ENCODE measurements at places on chromosomes 11 and 22.
A peak's percentile ranks its signal among the peaks of the same experiment; 100 is the strongest.

GRCh38 chr11:27700351-27701301 is at the start of gene BDNF:
Gene BDNF, minus strand, starts transcription at chr11:27700455. Its CDS starts 41,891 bp downstream, at chr11:27658564.
- no peak for DNase-seq

GRCh38 chr22:35554297-35554845 is 13.7 kb downstream of the RASD2 start:
- no peak for DNase-seq

- DNase-seq: no peak
Observed at GRCh38 chr11:111305162-111305802, 6.9 kb downstream of the POU2AF3 start.

DNA sequence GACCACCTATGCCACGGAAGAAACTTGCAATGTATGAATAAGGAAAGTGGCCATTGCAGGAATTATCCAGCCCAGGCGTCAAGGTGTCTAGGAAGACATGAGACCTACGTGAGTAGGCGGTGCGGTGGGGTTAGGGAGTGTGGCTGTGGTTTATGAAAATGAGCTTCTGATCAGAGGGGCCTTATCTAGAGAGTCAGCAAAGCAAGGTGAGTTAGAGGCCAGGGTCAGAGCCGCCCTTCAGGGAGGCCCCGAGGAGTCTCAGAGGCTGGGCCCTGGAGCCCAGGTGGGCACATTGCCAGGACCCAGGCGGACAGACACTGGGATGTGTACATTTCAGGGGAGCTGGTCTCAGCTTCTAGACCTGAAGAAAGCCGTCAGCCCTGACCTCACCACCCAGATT is 13.8 kb upstream of the LINC01488 start:
- no peak for DNase-seq

DNA sequence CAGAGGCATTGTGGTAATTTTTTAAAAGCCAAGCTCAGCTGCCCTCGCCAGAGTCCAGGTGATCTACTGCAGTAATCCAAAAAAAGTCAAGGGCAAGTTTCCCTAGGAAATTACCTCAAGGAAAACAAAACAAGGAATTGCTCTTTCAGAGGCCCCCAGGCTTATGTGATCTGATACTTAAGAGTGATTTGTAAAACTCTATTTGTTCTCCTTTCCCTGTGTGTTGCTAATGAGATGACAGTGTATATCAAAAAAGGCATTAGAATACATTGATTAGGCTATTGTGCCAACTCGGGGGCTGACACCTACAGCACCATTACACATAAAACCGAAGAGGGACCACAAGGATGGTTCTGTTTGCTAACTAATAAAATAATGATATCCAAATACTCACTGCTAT is 44.5 kb upstream of the CHRM4 start:
- no peak for DNase-seq

GRCh38 chr11:36605221-36606216 is 7.5 kb upstream of the RAG2 start:
- DNase-seq: no peak

GRCh38 chr11:63738720-63739360 is 29.7 kb downstream of the ZFTA start:
- DNase-seq: peak; percentile 51

DNA sequence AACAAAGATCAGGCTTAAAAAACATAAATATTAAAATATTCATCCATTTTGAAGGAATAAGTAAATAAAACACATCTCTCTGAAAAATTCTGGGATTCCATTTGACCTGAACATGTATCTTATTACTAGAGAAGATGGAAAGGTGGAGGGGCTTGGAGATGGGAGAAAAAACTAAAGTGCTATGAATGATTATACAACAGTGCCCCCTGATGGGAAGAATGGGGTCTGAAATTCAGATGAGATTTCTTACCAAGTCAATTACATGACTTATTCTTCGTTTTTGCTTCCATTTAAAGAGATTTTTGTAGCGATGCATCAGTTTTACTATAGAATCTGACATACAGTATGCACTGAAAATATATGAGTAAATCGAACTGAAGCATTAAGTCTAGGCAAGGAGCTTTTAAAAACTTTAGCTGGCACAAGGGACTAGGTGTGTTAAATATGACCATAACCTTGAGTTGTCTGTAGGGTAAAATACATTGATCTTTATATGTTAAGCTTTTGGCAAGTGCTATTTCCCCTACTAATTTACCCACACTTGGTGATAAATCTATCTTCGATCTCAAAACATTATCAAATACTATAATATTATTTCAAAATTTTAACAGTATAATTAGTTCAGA is 718.8 kb downstream of the CNTN5 start:
- no peak for DNase-seq

DNA sequence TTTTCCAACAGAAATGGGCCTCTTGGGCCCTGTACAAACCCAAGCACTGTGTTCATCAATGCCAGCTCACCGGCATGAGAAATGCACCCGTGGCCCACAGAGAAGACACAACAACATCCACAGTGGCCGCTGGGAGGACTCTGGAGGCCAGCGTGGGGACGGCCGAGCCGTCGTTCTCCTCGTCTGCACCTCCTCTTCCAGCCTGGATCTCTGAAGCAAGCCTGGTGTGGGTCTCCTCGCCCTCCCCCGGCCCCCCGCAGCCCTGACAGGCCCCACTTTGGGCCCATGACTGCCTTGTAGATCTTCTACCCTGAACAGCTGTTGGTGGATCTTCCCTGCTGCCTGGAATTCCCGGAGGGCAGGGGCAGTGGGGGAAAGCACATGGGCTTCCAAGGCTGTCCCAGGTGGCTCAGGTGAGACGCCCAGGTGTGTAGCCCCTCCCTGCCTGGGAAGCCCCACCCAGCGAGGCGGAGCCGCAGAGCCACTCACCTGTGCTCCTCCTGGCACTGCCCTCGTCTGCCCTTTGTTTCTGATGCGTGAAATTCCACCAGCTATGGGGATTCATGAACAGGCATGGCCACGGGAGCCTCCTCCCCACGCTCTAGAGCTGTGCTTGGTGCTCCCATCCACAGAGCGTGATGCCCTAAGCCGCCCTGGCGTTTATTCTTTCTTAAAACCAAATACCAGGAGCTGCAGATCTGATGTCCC is 225.9 kb downstream of the BRD1 start:
- no peak for DNase-seq

DNA sequence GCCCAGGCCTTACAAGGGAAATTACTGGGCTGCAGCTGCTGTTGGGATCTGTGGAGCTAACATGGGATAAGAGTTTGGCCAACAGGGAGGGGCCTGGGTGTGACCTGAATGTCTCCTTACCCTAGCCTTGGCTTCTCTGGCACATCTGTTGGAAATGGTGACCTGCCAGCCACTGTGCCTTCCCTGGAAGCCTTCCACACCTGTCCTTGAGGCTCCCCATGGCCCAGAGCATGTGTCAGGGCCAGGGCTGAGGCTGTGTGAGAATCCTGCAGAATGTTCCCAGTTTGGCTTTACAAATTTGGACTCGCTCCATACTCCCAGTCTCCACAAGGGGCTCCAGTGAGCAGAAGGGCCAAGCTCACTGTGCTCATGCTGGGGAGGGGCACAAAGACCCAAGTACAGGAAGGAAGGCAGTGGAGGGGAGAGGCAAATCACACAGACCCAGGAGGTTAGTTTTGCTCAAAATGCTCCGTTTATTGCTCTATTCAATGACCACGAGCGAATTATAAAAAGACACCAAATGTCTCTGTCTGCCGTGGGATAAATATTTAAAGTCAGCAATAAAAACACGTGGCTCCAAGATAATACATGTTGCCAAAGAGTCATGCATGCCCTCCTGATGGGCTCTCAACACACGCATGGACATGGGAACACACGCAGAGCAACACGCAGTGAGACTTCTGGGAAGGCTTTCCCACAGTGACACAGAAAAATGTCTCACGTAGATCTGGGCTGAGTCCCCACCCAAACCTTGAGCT is 1.7 kb upstream of the IGSF22 start:
- no peak for DNase-seq

DNA sequence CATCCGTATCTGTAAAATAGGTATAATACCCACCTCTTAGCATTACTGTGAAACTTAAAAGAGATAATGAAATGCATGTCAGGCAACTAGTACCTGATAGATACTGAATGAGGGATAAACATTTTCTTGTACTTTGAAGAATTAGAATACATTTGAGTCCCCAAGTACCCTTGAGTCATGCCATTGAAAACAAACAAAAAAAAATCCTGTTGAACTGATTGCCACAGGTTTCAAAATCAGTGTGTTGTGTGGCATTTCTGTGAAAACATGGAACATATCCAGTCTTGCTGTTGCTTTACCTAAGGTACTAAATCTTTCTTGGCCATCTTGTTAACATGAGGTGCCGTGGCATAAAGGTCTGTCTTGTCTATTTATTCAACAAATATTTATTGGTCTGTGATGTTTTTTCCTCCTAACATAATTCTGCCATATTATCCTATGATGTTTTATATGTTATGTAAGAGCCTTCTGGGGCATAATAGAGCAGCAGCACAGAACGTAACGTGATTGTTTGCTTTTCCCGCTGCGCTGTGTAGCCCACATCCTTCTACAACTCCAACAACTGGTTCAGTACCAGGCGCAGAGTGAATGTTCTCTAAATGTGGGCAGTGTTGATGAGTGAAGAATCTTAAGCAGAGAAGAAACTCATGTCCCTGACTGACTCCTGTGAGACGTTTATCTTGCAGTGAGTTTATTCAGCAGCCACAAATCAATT is 79.3 kb upstream of the RAB1B start:
- no peak for DNase-seq

DNA sequence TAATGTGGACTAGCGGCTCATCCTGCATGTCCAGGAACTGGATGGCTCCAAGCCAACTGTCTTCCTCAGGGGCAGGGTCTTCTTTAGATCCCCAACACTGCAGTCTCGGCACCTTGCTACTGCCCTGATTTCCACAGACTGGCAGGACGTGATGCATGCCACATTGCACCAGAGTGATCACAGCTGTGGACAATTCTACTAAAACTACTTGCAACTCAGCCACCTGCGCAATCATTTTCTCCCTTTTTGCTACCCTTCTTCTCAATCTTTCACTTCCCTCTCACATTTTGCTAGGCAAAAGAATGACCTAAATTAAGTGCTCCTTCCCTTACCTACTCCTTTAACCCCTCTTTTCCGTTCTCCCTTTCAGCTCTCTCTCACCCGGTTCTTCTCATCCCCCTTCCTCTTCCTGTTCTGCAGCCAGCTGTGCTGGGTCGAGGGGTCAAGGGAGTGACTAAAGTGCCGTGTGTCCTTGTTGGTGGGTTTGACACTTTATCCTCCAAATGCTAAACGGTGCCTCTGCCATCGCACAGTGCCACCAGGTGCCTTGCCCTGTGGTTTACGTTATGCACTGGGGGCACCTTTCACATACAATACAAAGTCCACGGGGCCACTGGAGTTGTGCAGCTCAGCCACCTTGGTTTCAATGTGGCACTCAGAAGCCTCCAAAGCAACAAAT is 11.5 kb upstream of the PEX26 start:
- no peak for DNase-seq

DNA sequence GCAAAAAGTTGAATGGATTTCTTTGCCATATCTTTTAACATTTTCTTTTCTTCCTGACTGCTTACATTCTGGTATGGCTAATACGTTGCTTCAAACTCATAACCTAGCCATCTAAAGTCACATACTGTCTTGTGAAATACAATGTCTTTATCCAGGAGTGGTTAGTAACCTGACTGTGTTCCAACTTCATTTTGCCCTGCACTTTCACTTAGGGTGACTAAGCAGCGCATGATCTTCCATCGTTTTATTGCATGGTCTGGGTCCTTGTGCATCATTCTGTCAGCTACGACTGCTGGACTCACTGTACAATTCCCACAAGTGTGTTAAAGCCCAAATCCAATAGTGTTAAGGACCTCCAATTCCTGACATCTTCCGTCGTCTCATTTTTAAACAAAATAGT is 403.2 kb downstream of the NTM start:
- DNase-seq: no peak

GRCh38 chr11:115612046-115612730 is 108.0 kb upstream of the CADM1 start:
- DNase-seq: no peak

DNA sequence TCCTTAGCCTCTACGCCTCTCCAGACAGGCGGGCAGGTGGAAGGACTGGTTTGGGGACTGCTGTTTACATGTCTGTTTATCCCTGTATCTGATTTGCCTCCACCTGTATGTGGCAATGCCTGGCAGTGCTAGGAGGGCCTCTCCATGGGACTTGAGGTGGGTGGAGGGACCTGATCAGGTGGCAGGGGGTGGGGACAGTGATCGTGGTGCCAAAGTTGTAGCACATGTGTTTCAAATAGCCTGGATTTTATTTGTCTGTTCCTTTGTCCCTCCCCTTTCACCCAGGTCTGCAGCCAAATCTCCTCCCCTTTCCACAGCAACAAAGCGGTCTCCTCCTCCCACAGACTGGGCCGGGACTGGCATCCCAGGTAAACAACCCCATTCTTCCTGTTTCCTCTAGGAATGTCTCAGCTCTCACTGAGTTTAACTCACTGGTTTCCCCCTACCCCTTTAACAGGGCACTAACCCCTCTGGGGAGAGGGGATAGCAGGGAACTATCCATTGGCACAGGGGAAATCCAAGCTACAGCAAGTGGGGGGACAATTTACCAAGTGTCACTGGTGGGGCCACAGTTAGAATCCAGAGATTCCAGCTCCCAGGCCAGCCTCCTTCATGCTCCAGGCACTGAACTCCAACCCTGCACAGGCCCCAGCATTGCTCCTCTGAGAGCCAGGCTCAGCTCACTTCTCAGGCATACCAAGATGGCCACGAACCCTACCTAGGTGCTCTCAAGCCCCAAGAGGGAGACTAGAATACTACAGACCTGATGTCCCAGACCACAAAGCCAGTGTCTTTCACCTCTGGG is 22.9 kb upstream of the TLCD5 start:
- DNase-seq: no peak

DNA sequence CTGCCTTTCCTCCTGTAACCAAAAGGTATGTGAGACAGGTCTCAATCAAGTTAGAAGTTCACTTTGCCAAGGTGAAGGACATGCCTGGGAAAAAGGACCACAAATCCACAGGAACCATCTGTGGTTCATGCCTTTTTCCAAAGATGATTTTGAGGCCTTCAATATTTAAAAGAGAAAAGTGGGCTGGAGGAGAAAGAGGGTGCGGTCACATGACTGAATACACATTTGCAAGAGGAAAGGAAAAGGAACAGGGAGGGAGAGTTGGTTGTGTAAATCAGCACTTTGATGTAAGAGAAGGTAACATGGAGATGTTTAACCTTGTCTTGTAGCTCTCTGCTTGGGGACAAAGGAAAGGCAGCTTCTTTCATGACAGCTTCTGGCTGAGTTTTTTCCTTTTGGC is 21.2 kb downstream of the MOV10L1 start:
- DNase-seq: no peak

DNA sequence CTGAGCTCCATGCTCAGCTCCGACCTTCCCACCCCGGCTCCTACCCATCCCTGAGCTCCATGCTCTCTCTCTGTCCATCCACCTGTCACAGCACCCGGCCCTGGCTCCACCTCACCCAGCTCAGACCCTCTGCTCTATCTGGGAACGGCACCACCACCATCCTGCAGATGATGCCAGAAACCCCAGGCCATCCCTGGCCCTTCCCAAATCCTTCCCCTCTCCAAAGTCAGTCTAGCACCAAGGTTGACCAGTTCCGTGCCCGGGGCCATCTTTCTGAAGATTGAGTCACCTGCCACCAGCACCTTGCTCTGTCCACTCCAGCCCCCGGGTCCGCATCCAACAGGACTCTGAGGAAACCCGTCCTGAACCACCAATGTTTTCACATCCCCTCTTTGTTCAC is 969.6 kb downstream of the BRD1 start:
- no peak for DNase-seq

GRCh38 chr22:27660306-27660705 is 141.2 kb downstream of the MN1 start:
- DNase-seq: no peak

- peak; percentile 80 for DNase-seq
Observed at GRCh38 chr22:49934891-49935557, 16.6 kb downstream of the CRELD2 start.

GRCh38 chr11:75400146-75400865 is 988 bp downstream of the RPS3 start:
- DNase-seq: no peak

All from stimulated activated CD8-positive, alpha-beta memory T cell treated with anti-CD3 and anti-CD28 coated beads, Interleukin-4, amount 100 ng/mL, for 1 hour (primary cell).